ENCODE measurements at places on chromosomes 7 and 10.

DNA sequence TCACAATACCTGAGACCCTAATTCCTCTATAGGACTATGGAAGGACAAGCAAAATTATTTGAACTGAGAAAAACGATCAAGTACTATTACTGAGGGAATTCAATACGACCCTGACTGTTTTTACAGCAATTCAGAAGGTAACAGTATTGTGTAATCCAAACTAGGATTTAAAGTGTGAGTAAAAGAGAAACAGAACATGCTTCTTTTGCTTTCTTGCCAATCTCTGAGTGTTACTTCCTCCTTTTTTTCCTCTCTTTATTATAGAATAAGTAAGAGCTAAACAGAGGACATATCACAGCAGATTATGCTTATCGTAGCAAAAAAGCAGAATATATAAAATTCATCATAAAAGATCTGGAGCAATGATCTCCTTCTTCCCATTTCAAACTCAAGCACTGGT lies 292.1 kb downstream of the THSD7A start:
- no peak for DNase-seq

DNA sequence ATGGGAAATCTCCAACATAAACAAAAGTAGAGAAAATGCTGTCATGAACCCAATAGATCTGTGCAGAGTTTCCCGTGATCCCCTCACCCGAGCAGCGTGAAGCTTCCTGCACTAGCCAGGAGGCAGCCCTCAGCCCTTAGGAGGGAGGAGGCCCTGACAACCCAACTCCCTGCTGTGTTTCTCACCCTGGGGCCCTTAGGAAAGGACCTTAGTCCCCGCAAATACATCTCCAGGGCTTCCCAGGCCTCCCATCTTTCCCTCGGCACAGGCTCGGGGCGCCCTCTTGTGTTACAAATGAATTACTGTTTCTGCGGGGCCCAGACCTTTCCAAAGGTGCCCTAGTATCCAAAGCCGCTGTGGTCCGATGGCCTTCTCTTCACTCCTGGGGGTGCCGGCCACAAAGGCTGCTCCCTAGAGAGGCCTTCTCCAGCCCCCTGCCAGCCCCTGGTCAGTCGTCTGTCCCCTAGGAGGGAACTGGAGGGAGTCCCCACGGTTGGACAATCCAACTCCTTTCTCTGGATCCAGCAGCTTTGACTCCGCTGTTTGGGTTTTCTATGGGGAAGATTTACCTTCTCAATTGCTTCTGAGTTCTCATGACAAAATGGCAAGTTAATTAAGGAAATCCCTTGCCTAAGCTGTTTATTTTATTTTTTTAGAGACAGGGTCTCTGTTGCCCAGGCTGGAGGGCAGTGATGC lies 49.9 kb upstream of the SH2B2 start:
- DNase-seq, result peak; percentile 22

- DNase-seq, result no peak
These were observed 46.6 kb upstream of the PODXL start for GRCh38 chr7:131602994-131603372.

DNA sequence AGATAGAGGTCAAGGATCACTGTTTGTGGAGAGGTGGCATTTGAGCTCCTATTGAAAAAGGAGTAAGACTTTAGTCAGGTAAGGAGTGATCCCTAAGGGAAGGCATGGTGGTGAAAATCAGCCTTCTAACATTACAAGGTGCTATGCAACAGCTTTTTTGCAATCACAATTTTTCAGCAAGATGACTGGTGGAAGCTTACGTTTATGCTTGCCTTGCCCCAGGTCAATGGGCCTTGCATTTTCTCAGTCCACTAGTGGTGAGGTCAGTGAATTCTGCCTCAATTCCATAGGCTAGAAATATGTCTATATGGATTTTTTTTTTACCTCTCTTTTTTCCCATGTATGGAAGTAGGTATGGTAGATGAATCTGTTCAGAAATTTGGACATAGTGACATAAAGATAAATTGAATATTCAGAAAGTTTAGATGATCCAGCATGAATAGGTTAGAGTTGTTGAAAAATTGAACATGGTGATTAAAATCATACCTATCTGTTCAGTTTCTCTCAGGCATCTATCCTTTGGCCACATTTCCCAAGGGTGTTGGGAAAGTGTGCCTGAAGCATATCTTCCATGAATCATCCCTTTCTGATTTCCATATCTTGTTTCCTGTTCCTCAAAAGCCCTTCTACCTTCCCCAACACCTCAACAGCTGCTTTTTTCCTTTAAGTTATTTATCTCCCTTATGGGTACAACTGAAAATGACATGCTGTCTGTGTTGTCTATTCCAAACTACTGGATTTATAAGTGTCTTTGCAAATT lies 71.9 kb upstream of the PTPRZ1 start:
- DNase-seq, result no peak

DNA sequence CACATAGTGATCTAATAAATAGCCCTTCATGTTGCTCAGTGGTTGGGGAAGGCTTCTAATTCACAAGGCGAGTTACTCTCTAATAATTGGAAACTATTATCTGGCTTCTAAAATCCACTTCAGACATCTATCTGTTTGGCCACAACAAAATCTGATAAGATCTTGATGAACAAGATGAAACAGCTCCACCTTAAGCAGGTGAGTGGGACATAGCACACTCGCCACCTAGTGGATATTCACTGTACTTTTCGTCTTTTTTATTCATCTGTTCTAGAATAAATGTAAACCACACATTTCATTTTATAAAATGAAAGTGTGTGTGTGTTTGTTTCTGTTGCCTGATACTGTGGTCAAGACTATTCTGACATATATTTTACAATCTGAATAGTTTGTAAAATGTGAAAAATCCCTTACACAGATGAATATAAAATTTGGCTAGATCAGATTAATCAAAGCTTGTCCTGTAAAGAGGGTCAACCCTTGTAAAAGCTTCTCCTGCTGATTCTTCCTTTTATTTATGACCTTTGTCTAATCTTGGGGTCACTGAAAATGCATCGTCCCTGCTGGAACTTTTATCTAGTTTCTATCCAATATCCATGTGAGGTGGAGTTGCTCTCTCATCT lies 26.5 kb upstream of the CNTNAP2 start:
- no peak for DNase-seq

DNA sequence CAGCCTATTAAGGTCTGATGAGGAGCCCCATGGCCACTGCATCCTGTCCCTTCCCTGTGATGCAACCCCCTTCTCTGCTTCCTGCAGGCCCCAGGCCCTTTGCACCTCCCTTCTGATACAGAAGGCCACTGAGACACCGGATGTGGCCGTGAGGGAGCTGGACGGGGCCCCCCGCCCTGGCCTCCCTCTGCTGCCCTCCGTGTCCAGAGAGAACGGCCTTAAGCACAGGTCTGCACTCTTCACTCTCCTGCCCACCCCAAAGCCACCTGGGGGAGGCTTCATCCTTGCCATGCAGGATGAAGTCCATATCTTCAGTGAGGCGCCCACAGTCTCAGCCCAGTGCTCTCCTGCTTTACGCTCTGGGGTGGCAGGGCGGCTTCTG lies 86.9 kb upstream of the GNA12 start:
- DNase-seq, result no peak

DNA sequence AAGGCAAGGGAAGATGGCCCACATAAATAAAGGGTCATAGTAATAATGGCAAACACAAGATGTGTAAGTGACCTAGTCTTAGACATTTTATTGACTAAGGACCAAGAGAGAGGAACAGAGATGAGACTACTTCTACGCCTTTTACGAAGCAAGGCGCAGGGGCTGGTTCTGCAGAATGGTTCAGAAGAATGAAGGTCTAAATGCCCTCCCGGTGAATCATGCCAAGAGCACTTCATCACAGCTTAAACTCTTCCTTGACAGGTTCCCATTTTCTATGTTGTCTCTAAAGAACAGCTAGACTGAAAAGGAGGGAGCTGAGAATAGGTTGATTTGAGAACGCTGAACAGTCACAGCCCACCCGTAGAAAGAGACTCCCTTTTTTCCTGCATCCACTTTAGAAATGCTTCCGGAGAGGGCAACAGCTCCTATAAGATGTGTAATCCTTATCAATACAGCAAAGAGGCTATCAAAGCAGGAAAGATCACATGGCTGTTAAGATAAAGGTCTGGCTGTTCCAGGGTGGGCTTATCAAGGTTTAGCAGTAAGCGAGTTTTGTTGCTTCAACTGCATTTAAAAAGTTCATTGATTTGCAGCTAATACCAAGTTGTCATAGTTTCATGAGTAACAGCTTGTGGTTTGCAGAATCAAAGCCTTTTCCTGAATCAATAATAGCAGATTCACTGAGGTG lies 93.4 kb upstream of the AUTS2 start:
- no peak for DNase-seq
